Stimulated activated CD8-positive, alpha-beta memory T cell treated with anti-CD3 and anti-CD28 coated beads, Interleukin-15, amount 100 ng/mL, for 24 hours (primary cell): ENCODE measurements at places on chromosomes 2 and 18.

DNA sequence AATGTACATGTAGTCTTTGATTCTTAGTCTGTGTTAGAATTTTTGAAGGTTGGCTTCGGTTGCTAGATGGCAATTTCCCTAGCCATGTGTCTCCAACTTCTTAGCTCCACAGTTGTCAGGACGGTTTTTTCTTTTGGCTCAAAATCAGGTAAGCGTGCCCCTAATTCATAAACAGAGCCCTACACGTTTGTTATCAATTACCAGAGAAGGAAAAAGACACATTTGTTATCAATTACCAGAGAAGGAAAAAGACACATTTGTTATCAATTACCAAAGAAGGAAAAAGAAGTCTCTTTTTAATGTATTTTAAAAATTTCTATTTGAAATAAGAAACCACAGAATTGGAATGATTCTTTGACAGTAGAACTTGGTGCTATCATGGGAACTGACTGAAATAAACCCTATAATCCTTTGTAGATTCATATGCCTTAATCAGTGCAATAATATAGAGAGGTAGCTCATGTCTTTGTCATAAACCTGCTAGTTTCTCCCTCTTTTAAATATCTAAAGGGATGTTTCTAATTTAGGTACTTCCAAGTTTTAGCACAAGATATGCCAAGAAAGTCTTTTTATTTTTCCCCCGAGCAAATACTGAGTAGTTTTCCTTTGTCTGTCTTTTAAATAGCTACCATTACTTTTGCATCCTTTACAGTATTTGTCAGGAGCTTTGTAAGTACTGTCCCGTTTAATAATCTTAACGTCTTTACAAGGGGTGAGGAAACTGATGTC lies 35.9 kb downstream of the CAMKMT start:
- no peak for DNase-seq

DNA sequence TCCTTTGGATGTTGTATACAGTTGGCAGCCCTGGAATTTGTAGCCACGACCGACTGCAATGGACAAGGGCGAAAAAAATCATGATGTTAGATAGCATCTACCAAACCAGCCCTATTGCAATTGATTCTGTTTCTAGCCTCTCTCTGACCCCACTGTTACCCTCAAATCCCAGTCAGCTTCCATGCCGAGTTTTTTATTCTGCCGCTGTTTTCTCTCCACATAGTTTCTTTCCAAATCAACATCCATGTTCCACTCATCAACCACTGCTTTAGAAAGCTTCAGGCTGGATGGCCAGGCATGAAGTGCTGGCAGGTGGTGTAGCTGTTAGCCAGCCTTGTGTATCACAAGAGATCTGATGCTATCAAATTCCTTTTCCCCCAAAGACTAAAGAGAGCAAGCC lies 272.8 kb downstream of the FIGN start:
- DNase-seq: no peak

DNA sequence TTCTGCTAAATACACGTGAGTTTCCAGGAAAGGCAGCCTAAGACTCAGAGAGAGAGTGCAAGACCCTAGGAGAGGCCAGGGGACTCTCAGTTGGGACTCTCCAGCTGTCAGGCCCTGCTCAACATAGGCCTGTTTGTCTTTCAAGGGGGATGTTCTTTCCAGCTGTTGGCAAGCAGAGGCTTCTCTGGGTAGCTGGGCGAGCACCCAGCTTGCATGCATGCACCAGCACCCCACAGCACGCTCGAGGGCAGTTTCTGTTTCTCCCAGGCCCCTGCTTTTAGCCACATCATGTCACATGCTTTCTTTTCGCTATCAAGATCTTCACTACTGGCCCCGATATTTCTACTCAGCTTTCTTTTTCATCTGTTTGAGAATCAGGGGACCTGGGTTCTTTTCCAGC lies 479.3 kb upstream of the HS6ST1 start:
- DNase-seq: no peak

DNA sequence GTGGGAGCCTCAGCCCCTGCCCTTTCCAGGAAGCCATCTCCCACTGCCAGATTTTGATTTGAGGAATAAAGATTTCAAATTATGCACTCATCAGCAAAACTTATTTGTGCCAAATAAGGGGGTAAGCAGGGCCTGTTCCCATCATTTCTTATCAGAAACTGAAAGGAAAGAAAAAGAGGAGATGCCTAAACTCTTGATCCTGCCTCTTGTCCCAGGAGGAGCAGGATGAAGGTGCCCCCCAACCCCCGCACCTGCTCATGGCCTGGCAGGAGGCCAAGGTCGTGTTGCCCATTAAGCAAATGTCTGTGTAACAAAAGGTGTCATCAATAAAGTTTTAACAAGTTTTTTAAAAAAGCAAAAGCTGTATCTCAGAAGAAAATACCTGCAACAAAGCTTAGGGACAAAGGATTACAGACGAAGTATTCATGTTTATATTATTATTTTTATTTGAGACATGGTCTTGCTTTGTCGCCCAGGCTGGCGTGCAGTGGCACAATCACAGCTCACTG lies 80.0 kb downstream of the INPP5D start:
- DNase-seq: no peak

- DNase-seq: no peak
Observed at GRCh38 chr2:108409768-108410167, 32.0 kb downstream of the SULT1C4 start.

DNA sequence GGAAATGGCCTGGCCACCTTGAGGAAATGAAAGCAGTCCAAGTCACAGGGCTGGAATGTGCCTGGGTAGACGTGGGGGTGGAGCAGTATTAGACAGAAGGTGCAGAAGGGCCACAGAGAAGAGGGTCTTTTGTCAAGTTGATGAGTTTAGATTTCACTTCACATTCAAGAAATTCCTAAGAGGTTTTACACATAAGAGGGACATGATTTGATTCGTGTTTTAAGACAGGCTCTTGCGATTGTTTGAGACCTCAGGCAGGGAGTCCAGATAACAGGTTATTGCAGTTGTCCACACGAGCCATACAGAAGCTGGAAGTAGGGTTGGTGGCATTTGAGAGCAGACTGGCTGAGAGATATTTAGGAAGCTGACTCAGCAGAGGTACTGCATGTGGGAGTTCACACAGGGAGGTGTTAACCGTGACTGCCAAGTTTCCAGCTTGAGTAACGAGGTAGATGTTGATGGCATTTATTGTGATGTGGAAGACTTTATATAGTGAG lies 64.6 kb downstream of the NEB start:
- no peak for DNase-seq

GRCh38 chr2:28539118-28539541 lies 43.3 kb downstream of the PLB1 start:
- DNase-seq: no peak

DNA sequence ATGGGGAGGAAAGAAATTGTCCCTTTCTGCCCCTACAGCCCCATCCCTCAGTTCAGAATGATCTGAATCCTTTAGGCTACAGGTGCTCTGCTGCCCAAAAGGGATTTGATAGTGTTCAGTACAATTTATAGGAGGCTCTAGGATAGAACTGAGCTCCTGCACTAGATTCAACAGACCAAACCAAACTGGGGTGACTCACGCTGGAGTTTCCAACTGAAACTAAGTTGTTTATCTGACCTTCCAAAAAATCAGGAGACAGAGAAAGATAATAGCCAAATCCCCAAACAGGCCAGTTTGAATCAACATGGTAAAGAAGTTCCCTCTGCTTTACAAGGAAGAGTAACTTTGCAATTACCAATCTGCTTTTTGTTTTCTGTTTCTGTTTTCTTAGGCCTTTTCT lies 72.7 kb upstream of the MBOAT2 start:
- no peak for DNase-seq

DNA sequence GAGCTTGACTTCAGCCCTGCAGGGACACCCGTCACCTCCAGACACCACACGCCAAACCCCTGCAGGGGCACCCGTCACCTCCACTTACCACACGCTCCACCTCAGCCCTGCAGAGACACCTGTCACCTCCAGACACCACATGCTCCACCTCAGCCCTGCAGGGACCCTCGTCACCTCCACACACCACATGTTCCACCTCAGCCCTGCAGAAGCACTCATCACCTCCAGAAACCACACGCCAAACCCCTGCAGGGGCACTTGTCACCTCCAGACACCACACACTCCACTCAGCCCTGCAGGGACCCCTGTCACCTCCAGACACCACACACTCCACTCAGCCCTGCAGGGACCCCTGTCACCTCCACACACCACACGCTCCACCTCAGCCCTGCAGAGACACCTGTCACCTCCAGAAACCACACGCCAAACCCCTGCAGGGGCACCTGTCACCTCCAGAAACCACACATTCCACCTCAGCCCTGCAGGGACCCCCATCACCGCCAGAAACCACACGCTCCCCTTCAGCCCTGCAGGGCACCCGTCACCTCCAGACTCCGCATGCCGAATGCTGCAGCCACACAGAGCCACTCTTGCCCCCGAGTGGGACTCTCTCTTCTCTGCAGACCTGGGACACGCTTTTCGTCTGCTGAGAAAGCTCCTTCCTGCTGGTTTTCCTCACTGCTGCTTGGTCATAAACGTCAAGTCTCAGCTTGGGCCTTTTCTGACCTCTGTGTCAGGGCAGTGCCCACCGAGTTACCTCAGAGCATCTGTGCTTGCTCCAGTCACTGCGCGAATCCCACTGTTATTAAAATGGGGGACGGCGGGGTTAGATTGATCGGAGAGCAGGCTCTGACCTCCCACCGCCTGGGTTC lies 77.5 kb upstream of the SALL3 start:
- DNase-seq: no peak

- DNase-seq: no peak
Observed at GRCh38 chr2:160010361-160011145, 51.9 kb downstream of the PLA2R1 start.

DNA sequence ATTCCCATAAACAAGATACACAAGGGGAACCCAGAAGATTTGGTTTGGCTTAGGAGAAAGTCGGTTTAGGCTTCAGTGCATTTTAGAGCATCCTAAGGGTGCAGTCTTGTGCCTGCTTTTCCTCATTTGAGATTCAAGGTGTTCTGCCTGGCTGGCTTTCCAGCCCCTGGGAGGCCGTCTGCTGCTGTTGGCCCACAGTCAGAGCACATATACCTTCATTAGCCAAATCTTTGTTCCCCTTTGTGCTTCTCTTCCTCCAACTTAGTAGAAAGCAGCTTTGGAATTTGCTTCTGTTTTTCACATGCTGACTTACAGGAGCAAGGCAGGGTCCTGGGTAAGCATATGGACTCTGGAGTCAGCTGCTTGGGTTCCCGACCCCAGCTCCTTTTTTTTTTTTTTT lies 477.1 kb upstream of the TCF4 start:
- DNase-seq: no peak

DNA sequence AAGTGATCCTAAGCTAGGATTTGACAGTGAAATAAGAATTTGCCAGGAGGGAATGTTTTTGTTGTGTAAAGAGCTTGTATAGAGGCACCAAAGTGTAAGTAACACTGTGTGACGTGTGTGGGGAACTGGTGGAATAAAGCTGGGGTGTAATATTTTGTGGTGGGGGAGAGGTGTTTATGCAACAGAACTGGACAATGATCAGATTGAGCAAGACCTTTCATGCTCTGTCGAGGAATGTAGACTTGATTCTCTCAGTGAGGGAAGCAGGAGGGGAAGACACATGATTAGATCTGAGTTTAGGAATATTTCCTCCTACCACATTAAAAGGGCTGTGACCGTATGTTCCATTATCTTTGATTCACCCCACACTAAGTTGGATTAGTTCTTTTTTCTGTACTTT lies 43.6 kb downstream of the EFEMP1 start:
- no peak for DNase-seq

- DNase-seq: no peak
Observed at GRCh38 chr2:47054868-47055267, 100.2 kb downstream of the STPG4 start.

DNA sequence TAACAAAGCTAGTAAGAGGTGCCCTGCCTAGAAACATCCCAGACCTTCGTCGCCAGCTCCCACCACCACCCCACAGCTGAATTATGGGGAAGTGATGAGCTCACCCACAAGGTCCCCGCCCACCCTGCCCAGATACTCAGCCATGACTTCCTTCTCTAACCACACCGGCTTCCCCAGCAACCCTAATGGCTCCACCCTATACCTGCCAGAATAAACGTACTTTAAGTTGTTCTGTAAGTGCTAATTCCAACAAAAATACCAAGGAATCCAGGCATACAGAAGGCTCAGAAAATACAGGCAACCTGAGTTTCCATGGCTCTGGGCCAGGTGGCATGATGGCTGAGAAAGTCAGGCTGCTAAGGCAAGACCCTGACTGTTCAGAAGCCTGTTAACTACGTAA lies 39.1 kb downstream of the TMEM163 start:
- DNase-seq: no peak
